ENCODE measurements at places on chromosomes 4 and X.

GRCh38 chr4:160928482-160928881 is 1235.3 kb downstream of the FSTL5 start:
- DNase-seq, result no peak

- DNase-seq, result no peak
Observed at GRCh38 chr4:142331646-142332045, 514.5 kb downstream of the INPP4B start.

- no peak for DNase-seq
Observed at GRCh38 chr4:98932539-98932938, 3.6 kb upstream of the EIF4E start.

DNA sequence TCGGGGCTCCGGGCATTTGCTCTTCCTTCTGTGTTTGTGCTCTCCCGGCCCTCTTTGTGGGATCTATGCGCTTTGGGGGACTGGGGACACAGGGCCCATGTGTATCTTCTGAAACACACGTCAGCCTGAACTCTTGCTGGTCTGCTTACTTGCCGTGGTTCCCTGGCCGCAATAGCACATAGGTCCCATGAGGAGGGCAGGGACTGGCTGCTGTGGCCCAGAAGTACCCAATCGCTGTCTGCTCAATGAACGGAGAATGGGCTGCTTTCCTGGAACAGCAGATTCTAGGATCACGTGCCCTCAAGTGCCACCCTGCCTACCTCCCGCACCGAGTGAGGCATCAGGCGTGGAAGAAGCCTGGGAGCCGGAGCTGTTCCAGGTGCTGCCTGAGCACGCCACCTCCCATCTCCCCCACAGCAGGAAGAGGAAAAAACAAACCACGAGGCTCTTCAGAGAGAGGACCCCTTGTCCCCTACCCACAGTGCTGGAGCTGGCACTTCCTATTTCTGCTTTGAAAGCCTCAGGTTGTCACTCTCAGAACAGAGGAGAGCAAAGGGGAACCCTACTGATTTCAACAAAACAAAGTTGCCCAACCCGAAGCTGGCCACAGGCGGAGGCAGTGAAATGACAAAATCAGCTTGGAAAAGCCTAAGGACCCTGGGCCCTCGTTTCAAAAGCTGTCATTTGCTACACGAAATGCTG is 3.8 kb downstream of the G6PD start:
- no peak for DNase-seq

DNA sequence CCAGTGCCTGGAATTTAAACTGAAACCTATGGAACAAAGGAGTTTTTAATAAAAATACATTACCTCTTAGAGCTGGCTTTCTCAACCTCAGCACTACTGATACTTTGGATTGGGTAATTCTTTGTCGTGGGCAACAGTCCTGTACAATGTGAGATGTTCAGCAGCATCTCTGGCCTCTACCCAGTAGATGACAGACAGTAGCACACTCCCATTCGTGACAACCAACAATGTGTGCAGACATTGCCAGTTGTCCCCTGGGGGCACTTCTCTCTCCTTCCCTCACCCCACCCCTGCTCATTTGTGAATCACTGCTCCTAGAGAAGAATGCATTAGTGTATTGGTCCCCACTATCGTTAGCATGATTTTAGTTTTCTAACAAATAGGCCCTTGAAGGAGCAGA is 16.2 kb downstream of the GPAT3 start:
- no peak for DNase-seq

DNA sequence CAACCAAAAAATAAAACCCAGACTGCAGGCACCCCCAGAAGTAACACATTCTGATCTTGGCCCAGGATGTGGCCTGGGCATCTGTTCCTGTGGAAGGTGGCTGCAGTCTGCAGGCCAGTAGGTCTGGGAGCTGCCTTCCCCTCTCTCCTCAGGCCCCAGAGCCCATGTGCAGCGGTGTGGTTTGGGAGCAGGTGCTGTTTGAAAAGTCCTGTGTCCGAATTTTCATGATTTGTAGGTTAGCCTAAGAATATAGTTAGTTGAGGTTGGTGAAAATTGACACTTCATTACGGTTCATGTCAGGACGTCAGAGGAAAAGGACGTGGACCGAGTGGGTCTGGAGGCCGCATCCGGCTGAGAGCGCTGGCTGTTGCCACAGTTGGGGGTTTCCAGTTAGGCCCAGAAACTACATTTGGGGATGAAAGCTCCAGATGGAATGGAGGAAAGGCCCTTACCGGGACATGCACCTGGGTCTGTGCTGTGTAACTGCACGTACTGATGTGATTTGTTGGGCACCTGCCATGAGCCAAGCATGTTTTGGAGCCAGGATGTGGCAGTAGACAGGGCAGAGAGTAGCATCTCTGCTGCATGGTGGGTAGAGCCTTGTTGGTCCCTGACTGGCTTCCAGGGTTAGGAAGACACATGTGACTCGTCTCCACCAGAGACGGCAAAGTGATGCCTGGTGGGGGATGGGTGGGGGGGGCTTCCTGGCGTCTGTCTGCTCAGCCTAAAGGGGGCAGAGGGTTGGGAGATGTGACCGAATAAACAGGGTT is 21.7 kb upstream of the HGFAC start:
- DNase-seq, result no peak

DNA sequence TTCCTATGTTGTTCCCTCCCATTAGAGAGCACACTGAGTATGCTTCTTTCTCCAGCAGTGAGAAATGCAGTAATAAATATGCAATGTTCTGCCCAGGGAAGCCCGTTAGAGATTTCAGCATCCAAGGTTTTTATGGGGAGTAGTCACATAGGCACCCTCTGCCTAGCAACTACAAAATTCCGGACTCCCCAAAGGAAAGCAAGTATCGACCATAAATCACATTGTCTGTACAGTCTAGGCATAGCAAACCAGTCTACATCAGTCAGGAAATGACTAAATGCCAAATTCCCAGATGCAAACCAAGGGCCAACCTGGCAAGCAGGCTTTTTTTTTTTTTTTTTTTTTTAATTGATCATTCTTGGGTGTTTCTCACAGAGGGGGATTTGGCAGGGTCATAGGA is 34.8 kb downstream of the GPR101 start:
- no peak for DNase-seq

- no peak for DNase-seq
Observed at GRCh38 chr4:103915224-103915869, 195.6 kb upstream of the TACR3 start.

DNA sequence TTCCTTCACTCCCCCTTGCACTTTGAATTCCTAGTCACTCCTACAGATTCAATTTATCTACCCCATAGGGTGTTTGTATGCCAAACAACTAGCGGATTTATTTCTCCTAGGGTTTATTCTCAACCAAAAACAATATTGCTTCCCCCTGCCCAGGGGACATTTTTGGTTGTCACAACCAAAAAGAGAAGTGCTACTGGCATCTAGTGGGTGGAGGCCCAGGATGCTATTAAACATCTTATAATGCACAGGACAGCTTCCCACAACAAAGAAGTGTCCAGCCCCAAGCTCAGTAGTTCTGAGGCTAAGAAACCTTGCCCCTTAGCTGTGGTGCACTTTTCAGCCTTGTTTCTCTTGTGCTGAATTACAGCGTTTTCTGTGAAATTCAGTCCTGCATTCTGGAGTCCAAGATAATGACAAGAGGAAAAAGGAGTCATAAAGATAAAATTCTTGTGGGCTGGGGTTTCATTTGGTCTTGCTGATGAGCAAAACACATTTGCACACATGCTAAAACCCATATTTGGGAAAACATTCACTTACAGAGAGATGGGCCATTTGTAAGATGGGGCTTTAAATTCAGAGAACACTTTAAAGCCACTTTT is 11.2 kb upstream of the SYTL4 start:
- DNase-seq, result no peak

DNA sequence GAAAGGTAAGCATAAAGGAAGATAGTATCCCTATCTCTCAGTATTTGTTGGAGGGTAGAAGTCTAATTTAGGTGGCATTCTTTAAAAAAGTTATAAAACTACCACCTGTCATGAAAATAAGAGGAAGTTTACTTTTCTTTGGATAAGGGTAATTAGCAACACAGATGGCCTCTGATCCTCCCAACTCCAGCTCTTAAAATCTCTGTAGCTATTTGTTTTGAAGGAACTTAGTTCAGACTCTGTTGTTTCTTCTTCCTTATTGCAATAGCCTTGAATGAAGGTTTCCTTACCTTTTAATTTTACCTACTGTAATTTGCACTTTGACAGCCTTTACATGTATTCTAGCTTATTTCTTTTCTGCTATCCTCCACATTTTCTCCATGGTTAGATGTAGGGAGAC is 1261.3 kb downstream of the RAPGEF2 start:
- no peak for DNase-seq

- no peak for DNase-seq
Observed at GRCh38 chr4:124025428-124025827, 628.8 kb downstream of the SPRY1 start.

GRCh38 chr4:121977251-121978171 is 25.7 kb upstream of the TRPC3 start:
- DNase-seq, result no peak

DNA sequence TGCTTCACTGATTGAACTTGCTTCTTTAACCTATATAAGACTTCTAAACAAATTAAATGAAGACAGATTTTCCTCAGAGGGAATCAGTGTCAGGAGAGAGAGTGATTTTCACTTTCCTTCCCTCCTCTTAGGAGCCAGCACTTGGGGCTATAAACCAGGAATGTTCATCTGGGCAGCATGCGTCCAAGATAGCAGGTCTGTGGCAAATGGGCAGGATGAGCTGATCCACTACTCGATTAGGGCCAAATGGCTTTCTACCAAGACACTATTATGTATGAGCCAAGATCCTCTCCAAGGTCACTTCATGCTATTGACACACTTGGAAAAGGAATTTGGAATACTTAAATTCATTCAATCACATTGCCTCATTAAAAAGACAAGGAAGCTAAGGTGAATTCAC is 203.9 kb upstream of the GRID2 start:
- DNase-seq, result no peak

DNA sequence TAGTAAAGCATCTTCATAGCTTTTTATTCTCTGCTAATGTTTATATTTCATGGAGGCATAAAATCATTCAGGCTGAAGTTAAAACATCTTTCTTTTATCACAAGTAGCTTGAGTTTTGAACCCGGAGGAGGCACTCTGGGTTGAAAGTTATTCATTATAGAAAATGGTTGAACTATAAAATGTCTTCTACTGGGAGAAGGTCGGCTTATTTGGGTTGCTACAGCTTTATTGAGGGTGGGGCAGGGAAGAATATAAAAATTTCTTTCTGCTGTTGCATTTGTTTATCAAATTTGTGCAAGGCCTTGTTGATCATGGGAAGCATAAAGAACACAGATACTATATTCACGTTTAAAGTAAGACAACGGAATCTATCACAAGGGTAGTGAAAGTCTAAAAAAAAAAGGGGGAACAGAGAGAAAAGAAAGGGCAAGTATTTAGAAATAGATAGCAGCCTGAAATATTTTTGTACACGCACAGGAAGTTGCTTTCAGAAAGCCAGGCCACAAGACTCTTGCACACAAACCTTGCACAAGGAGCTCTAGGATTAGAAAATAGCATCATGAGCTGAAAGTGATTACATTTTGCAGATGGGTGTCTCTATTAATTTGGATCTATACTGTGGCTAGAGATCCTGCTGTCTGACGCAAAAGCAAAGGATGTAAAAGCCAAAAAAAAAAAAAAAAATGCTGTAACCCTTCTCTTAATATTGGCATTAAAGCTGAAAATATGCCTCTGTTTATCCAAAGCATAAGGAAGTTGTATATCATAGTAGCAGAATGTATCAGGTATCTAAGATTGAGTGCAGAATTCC is 37.2 kb upstream of the FAM9C start:
- DNase-seq, result no peak

- no peak for DNase-seq
Observed at GRCh38 chrX:19887911-19888879, 795 bp upstream of the SH3KBP1 start.

DNA sequence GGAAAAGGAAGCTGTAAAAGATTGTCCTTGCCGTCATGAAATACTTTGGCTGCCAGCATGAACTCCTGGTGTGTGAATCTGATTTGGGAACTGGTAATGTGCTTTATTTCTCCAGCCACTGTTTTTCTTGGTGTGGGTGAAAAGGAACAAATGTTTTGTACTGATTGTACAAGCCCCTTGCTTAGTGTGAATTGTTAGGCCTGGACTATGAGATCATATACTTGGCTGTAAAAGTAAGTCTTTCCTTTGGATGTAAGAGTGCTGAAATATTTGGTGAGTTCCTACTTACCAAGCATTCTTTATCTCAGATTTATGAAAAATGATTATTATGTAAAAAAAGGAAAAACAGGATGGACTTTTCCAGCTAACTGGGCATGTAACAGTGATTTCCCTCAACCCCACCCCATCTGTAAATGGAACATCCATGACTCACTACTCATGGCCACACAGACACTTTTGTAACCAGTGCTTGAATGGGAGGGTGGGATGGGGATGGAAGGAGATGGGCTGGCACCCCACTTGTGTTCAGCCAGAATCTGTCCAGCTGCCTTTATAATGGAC is 6.3 kb downstream of the FNIP2 start:
- DNase-seq, result no peak

DNA sequence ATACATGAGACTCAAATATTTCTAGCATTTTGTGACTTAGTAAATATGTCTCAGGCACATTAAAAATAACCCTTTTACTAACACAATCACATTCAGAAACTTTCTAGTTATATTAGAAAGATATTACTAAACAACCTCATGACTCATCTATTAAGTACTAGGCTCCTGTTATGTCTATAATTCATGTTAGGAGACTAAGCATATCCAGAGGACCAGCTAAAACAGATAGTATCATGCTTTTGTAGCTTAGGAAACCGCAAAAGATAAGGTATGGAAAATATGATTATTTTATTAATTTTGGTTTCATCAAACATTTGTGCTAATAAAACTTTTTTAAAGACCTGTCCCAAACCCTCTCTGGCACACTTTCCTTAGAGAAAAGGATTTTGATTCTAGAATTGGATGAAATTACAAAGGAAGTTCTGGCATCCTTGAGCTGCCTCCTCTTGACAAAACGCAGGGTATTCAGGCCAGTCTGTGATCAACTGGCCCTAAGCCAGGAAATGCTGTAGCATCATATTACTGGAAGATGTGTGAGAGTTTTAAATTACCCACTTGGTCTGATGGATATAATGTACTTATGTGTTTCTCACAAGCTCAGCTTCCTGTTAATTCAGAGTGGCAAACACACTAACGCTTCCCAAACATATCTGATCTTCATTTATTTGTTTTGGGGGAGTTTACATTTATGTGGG is 60.4 kb downstream of the NRK start:
- no peak for DNase-seq

DNA sequence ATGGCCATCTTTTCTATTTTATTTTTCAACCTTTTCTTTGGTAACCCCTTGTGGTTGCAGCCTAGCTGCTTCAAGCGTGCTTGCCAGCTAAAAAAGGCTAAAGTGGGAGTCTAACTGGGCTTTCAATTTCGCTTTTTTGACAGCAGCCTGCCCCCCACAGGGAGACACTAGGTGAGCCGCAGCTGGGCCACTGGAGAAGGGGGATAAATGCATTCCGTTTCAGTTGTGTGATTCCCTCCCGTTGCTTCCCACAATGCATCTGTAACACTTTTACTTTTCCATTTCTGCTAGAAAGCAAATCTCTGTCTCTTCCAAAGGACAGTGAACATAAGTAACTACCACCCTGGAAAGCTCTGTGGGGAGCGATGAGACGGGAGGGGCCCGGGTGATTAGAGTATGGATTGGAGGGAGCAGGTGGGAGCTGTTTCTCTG is 86.3 kb upstream of the RAPGEF2 start:
- no peak for DNase-seq

Measured in ureter (tissue), 1 donor.